ENCODE measurements at places on chromosomes 16 and 17.
A peak's percentile ranks its signal among the peaks of the same experiment; 100 is the strongest.

DNA sequence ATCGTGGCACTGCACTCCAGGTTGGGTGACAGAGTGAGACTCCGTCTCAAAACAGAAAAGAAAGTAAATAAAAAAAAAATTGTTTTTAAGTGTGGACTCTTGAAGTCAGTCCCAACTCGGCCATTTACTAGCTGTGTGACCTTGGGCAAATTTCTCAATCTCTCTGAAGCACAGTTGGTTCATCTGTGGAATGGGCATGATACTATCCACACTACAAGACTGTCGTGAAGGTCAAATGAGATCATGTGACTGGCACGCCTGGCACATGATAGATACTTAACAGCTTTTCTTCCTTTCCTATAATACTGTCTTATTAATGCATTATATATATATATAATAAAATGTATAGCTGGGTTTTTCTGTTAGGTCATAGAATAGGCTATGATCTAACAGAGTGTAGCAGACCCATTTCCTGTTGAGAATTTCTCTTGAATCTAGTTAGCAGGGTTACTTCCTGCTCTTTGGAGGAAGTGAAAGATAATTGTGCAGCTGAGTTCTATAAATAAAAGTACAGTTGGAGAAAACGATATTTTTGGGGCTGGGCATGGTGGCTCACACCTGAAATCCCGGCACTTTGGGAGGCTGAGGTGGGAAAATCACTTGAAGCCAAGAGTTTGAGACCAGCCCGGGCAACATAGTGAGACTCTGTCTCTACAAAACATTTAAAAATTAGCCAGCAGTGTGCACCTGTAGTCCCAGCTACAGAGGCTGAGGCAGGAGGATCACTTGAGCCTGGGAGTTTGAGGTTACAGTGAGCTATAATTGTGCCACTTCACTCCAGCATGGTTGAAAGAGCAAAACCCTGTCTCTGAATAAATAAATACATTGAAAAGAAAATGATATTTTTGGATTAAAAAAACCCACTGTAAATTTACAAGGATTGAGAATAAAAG, 7.3 kb downstream of the MILR1 start:
- DNase-seq = no peak

- DNase-seq = no peak
These were observed 60.7 kb upstream of the ADCY9 start for GRCh38 chr16:4176906-4177417.

- DNase-seq = no peak
These were observed 211.7 kb downstream of the FTO start for GRCh38 chr16:53915452-53916160.

DNA sequence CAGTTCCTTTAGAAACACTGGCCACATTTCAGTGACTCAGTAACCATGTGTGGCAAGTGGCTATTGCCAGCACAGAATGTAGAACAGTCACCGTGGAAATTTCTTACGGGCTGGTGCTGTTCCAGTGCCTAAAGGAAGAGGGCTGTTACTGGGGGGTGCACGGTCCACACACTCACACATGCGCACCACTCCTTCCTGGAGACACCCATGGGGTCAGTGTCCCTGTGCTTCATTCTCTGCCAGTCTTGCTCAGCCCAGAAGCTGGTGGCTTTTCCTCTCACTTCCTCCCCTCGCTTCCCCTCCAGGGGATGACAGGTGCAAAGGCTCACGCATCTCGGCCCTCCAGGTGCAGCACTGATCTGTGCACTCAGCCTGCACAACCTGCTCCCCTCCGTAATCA, 115.6 kb downstream of the CCDC182 start:
- peak; percentile 27 for DNase-seq

GRCh38 chr16:51009813-51010212, 141.3 kb downstream of the SALL1 start:
- DNase-seq = no peak

DNA sequence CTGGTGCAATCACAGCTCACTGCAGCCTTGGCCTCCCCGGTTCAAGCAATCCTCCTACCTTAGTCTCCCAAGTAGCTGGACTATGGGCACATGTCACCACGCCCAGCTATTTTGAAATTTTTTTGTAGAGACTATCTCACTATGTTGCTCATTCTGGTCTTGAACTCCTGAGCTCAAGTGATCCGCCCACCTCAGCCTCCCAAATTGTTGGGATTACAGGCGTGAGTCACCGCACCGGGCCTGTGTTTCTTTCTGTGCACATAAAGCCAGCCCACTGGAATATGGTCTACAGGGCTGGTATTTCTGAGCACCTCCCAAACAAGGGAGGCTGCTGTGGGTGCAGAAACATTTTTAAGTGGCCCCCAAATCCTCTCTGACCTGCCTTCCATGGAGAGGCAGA, 8.4 kb downstream of the TMEM95 start:
- peak; percentile 97 for DNase-seq

- no peak for DNase-seq
These were observed 18.4 kb downstream of the LIMD2 start for GRCh38 chr17:63681530-63681929.

DNA sequence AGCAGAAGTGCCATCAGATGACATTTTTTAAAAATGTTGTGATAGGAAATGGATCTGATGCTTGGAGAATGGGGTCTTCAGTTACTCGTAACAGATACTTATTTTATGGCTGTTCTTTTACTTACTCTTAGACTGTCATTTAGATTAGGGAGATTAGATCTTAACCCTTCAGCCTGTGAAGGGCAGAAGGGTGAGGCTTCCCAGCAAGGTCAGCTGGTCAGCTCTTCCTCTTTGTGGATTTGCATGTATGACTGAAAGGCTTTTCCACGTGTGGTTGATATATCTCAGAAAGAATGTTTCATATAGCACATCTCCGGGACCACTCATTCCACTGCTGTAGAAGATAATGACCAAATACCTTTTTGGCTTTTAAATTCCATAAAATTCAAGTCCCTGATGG, 27.4 kb downstream of the GRB7 start:
- no peak for DNase-seq

- no peak for DNase-seq
These were observed 5.6 kb downstream of the NOG start for GRCh38 chr17:56599088-56599487.

DNA sequence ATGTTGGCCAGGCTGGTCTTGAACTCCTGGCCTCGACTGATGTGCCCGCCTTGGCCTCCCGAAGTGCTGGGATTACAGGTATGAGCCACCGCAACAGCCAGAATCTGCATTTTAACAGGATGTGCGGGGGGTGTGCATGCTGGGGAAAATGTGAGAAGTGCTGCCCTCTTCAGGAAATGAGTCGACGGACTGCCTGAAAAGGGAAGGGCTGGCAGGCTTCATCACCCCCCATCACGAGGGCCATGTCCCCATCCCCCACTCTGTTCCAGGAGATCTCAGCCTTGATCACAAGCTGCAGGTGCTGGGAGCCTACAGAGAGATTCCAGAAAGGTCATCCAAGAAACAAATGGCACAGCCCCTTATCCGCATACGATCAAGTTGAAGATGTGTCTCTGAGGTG, 195.3 kb upstream of the RPL38 start:
- no peak for DNase-seq

GRCh38 chr17:61496957-61497653, 44.9 kb downstream of the TBX4 start:
- no peak for DNase-seq

DNA sequence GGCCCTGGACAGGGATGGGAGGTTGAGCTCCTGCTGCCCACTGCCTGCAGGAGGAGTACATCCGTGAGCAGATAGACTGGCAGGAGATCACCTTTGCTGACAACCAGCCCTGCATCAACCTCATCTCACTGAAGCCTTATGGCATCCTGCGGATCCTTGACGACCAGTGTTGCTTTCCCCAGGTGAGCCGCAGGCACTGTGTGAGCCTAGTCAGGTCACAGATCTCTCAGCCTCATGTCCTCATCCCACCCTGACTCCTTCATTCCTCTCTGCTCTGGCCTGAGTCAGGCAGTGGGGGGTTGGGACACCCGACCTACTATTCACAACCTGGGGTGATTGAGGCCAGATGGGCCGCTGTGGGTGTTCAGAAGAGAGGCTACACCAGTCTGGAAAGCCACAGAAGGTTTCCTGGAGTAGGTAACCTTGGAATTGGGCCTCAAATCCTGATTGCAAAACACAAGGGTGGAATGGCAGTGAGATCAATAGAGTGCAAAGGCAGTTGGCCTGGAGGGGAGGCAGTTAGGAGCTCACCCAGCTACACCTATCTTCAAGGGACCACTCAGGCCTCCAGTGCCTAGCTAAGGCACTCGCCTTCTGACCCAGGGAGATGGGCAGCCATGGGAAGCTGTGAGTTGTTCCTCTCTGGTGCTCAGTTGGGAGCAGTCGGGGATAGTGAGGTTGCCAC, 29.7 kb downstream of the MYO15A start:
- DNase-seq = peak; percentile 64

DNA sequence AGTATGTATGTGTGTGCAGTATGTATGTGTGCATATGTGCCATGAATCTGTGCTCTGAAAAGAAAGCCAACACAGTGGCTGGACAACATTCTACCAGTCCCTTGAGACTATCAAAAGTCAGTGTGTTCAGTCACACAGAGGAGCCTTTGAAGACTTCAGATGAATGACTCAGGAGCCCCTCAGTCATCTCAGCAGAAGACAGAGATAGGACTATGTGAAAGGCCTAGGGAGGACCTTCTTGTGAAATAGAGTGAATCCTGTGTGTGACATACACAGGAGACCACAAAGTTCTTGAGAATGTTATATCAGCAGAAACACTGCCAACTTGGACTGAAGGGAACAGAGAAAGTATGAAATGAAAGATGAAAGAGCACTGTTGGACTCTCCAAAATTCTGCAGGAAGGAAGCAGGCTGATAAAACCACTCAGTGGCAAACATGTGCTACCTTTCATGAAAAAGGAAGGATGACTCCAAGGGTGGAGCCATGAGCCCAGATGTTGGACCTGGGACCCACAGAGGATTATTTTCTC, 108.4 kb downstream of the METRNL start:
- no peak for DNase-seq

GRCh38 chr16:66408163-66409048, 18.7 kb upstream of the BEAN1 start:
- peak; percentile 97 for DNase-seq

GRCh38 chr16:73015612-73016487, 32.1 kb downstream of the ZFHX3 start:
- DNase-seq = peak; percentile 85

GRCh38 chr17:40456396-40456951, 13.2 kb downstream of the IGFBP4 start:
- no peak for DNase-seq

GRCh38 chr17:59783221-59784047, 76.0 kb downstream of the VMP1 start:
- DNase-seq = peak; percentile 38

DNA sequence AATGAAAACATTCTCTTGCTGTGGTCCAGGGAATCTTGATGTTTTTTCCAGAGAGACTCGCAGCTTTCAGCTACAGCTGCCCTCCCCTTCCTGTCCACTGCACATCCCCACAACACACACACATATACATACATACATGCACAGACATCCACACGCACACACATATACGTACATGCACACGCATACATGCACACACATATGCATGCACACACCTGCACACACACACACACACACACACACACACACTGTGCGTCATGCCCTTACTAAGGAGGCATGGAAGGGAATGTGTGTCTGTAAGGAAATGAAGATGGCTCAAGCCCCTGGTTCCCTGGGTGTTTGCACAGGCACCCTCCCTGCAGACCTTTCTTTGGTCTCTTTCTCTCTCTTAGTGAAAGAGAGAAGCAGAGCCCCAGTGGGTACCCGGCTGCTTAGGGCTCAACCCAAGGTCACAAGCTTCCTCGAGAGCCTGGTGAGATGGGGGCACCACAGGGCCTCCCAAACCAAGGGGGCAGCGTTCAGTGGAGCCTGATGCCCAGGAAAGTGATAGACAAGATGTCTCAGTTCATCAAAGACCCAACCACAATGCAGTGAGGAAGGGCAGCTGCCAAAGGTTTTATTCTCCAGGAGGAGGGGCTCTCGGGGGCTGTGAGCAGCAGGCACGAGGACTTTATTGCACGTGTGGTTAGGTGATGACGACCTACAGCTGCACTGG, 33.3 kb downstream of the TNFRSF13B start:
- DNase-seq = no peak

- DNase-seq = no peak
These were observed 349.1 kb downstream of the SEC14L1 start for GRCh38 chr17:77489893-77490255.

GRCh38 chr16:714558-715476, at the start of gene METRN:
TSS of gene METRN (plus strand) at chr16:715118. CDS start at chr16:715290, 172 bp downstream.
- peak; percentile 86 for DNase-seq

DNA sequence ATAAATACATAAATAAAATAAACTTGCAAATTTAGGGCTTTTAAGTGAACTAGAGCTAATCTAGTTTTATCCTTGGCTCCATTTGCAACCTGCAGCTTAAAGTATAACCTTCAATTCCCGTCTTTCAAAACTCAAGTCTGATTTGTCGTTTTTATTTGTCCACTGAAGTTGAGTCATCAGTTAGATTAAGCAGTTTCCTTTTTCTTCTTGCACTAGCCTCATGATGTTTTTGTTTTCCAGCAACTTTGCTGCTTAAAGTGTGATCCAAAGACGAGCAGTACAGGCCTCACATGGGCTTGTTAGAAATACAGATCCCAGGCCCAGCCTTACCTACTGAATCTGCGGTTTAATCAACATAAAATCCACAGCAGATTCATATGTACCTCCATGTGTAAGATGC, 13.8 kb downstream of the ARSG start:
- no peak for DNase-seq

DNA sequence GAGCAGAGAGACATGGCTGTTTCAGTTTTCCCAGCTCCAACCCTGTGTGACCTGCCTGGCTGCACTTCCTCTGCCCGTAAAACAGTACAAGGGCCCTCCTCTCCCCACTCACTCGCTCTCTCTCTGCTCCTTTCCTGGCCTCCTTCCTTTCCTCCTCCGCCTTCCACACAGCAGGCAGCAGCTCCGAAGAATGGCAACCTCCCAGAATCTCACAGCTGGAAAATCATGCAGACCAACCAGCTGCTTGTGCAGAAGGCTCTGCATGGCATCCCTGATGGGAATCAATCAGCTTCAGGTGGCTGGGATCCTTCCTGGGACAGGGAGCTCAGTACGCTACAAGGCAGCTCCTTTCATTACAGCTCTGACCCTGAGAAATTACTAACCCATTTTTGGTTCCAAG, 27.4 kb downstream of the TMEM132E start:
- no peak for DNase-seq

- DNase-seq = no peak
These were observed 43.4 kb downstream of the MEAK7 start for GRCh38 chr16:84461029-84461412.

- DNase-seq = peak; percentile 73
These were observed 8.6 kb downstream of the DNAH17 start for GRCh38 chr17:78568494-78569115.

DNA sequence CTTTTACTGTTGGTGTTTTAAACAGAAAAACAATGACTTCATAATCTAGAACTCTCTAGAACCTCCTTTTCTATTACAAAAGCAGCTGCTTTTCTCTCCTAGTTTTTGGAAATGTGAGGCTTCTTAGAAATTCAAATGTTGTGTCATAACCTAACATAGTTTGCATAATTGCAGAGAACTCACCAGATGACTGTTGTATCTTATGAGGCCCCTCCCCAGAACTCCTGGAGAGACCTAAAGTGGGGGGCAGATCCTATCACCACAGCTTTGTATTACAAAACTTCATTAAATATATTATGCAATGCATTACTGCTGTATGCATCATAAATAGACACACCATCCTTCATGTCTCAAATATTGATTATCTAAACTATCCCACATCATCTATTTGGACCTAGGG, 538.7 kb upstream of the HSBP1 start:
- DNase-seq = peak; percentile 7
